D341Med (cell line): ENCODE measurements at places on chromosomes 5 and 9.

DNA sequence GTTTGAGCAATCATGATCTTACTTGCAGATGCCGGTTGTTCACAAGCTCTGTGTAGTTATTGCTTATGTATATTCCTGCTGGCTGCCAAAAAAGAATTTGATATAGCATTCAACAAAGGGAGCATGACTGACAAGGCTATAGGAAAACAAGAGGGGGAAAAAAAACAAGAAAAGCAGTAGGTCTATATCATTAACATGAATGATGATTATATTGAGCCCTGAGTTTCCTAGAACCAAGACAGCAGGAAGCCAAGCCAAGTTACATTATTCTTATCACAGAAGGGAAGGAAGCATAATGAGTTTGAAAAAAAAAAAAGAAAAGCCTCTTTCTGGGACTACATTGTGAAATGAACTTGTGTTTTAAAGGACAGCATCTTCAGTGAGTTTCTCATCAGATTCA is 41.0 kb downstream of the TSTD2 start:
- no peak for DNase-seq

DNA sequence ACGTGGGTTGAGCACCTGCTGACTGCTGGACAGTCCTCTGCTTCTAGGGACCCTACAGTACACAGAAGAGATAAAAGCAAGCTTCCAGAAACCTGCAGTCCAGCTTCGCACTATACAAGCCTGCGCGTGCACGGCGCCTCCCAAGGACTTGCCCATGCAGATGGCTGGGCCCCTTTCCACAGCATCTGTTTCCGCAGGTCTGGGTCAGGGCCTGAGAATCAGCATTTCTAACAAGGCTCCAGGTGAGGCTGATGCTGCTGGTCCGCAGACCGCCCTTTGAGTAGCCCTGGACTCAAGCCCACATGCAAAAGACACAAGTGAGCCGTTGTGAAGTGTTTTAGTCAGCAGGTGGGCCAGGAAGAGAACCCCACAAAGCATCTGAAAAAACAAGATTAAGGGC is 133.1 kb downstream of the HSD17B3 start:
- no peak for DNase-seq

DNA sequence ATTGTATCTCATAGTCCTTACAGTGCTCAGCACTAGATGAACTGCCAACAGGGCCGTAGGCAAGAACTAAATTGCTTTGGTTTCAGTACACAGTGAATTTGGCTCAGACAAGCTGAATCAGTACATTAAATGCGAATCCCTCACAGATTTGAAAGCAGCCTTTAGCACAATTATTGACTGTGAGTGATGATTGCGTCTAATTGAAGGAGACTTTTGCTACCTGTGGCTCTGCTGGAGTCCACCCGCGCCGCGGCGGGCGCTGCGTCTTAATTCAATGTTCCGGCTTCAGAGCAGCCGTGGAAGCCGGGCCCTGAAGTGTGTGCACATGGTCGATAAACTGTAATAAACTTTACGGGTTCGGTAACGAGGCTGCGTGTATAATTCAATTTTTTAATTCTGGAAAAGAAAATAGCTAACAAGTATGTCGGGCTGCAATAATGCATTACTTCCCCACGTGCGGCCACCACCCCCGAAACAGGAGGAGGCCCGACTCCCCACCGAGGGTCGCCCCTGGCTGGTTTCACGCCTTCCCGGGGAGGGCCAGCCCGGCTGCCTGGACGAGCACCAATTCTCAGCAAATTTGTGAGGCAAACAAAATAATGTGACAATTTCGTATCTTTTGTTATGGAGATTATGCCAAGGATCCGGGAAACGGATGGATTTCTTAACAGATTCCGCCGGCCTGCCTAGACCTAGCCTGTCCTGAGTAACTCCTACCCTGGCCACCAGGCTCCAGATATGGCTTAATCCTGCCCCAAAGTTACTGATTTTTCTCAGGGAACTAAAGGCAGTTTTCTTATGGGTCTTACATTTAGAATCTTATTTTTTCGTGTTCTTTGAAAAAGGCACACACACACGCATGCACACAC is 269.4 kb upstream of the IRX1 start:
- DNase-seq, result no peak

DNA sequence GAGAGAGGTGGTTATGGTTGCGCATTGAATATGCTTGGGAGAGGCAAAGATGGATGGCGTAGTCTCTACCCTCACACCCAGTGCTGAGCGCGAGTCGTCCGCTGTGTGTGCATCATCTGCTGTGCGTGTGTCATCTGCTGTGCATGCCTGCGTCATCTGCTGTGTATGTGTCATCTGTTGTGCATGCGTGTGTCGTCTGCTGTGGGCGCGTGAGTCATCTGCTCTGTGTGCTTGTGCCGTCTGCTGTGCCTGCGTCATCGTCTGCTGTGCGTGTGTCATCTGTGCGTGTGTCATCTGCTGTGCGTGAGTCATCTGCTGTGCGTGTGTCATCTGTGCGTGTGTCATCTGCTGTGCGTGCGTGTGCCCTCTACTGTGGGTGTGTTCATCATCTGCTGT is 68.0 kb upstream of the IRX4 start:
- no peak for DNase-seq

GRCh38 chr9:98339987-98340800 is 84.7 kb upstream of the TBC1D2 start:
- no peak for DNase-seq

GRCh38 chr5:67166460-67167285 is 29.9 kb downstream of the CD180 start:
- no peak for DNase-seq

GRCh38 chr5:112355058-112355685 is 63.9 kb downstream of the EPB41L4A start:
- no peak for DNase-seq

- no peak for DNase-seq
These were observed 51.6 kb upstream of the SARDH start for GRCh38 chr9:133789778-133790177.

DNA sequence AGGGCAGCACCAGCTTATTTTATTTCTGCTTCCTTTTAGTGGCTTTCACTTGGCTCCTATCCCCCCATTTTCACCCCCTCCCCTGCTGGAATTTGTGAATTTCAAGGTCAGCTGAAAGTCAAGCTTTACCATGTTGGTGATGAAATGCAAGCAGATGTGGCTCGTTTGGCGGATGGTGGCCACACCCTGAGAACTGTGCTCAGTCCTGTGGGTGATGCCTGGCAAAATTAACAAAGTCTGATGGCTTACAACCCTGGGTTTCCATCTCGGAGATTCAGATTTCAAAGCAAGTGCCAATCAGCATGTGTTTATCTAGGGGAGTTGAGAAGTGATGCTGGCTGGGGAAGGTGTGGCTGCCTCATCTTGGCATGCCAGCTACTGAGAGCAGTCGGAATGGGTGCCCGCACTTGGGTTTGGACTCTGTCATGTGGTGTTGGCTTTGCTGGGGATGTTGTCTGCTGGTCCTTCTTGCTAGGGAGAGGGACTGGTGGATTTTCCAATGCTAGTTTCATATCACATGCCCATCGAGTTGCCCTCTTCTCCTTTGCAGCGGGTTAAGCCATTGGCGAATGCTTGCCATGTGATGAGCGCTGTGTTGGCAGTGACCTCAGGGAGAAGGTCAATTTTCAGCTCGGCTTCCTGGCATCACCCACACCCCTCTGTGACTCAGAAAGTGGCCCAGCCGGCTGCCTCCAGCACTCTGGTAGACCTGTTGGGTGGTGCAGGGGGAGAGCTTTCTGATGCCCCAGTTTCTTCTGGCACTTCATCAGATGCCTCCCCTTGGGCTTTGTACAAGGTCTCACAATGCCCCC is 77.0 kb upstream of the PITX1 start:
- no peak for DNase-seq

- no peak for DNase-seq
These were observed 603.7 kb downstream of the BNC2 start for GRCh38 chr9:16266648-16267276.

DNA sequence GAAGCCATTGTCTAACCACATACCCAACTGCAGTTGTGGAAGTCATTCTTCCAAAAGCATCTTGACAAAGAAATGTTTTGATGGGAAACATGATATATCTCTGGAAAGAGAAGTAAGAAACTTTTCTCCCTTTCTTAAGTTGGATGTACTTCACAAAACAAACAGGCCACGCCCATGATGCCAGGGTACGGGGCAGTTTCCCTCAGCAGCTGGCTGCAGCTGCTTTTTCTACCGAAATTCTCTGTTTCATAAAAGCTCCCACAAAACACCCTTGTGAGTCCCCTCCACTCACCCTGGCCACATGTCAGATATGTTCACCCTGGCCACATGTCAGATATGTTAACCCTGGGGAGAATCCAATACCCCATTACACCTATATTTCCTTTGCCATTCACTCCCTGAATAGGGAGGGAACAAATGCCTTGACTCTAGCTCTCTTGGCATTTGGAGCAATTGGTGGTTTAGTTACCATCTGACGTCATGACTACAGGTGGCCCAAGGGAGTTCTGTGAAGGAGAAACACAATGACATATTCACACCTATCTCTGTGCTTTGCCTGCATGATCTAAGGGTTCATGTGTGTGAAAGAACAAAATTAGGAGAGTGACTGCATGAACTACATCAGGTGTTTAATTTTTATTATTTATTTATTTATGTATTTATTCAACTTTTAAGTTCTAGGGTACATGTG is 103.0 kb downstream of the AOPEP start:
- DNase-seq, result no peak

DNA sequence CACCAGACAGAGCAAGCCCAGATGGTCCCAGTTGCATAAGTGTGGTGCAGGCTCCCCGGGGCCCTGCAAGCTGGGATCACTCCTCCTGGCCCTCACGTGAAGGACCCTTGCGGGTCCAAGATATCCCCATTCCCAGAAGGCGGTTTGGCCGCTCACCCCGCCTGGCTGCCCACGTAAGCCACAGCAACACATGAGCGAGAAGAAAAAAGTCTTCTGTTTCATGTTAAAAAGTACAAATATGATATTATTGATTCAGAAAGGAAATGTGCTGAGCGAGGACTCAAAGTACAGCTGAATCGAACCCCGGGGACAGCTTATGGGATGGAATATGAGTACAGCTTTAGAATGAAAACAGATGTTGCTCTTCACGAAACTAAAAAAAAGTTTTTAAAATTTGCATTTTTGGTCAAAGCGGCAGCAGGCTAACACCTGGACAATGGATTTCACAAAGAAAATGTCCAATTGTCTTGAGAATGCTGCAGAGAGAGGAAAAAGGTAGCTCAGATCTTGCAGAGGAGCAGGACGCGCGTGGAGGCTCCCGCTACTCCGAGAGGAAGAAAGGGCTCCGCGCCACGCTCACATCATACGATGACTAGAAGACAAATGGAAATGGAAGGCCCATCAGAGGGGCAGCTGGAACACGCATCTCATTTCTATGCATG is 427.6 kb downstream of the IRX1 start:
- no peak for DNase-seq

GRCh38 chr9:127853312-127854183 is 910 bp downstream of the ENG start:
- DNase-seq, result no peak

DNA sequence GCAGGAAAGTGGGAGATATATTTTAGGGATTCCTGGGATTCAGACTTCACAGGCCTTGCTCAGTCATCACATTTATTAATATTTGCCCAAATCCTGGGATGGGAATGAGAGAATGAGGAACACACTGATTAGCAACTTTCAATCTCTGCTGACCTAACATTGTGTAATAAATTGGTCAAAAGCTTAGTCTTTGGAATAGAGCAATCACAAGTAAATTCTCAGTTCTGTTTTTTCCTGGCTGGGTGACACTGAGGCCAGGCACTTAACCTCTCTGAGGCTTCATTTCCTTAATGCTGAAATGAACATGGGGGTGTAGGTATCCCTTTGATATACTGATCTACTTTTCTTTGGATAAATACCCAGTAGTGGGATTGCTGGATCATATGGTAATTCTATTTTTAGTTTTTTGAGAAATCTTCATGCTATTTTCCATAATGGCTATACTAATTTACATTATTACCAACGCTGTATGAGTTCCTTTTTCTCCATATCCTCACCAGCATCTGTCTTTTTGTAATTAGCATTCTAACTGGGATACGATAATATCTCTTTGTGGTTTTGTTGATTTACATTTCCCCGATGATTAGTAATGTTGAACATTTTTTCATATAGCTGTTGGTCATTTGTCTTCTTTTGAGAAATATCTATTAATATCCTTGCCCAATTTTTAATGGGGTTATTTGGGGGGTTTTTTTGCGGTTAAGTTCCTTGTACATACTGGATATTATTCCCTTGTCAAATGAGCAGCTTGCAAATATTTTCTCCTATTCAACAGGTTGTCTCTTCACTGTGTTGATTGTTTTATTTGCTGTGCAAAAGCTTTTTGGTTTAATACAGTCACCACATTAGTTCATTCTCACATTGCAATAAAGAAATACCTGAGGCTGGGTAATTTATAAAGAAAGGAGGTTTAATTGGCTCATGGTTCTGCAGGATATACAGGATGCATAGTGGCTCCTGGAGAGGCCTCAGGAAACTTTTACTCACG is 36.8 kb upstream of the NIPBL start:
- DNase-seq, result no peak

DNA sequence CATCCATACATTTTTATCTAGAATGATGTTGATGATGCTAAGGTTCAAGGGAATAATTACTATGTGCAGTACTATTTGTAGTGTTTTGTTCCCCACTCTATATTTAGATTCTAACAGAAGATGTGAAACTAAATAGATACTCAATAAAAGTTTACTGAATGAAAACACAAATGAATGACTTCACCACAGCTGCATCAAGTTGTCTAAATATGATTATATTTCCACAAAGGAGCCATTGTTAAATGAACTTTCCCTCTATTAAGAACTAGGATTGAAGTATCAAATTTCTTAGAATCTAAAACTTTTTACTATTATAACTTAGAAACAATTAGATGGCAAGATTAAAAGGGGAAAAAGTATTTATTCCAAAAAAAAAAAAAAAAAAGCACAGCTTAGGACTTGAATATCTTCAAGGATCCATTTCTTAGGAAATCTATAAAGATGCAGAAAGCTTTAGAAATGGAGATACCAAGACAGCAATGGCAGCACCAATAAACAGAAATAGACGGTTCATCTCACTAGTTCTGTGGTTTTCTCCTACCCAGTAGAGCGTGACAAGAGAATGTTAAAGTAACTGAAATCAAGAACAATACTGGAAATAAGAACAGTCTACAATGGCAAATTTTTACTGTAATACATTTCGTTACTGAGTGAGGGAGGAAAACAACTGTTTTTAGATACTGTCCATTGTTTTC is 347.6 kb downstream of the EBF1 start:
- no peak for DNase-seq

DNA sequence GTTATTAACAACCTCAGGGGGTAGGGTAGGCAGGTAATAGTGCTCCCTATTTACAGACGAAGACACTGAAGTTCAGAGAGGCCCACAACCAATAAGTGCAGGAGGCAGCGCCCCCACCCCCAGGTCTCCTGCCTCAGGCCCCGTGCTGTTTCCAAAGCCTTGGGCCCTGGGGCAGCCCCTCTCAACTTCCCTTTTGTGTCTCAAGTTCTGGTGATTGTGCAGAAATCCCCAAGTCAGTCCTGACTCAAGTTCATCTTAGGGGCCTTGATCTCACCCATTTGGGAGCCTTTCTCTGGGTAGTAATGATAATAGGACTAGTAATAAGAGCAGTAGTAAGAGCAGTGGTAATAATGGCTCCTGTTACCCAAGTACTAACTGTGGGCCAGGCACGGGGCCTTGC is 35.5 kb upstream of the ASS1 start:
- no peak for DNase-seq
